ENCODE measurements at places on chromosomes 2 and 18.

GRCh38 chr2:160345071-160345764 is 145.1 kb upstream of the ITGB6 start:
- DNase-seq: no peak

DNA sequence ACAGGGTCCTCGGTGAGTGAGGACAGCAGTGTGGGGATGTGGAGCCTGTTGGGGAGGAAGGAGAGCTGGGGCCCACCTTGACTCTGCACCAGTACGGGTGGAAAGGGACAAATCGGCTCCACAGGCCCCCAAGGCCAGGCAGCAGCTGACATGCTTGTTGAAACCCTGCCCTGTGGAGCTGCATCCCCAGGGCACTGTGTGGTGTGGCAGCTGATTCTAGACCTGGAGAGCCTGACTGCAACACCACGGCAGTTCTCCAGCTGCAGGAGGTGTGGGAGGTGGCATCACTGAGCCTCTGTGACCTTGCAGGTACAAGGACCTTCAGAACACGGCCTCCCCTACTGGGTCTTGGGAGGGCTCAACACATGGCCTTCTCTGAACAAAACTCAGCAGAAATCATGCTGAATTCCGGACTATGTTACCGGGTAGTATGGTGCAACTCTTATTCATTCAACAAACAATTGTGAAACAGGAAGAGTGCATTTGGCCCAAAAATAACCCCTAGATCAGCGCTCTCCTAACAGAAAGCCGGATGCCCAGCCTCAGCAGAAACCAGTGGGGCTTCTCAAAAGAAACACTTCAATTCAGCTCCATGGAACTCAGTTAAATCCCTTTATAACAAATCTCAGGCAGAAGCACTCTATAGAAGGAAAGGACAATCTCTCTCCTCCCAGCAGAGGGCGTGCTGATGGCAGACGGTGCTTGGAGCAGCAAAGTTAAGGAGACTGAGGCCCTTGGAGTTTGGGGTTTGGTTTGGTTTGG is 104.4 kb upstream of the SALL3 start:
- DNase-seq: no peak

DNA sequence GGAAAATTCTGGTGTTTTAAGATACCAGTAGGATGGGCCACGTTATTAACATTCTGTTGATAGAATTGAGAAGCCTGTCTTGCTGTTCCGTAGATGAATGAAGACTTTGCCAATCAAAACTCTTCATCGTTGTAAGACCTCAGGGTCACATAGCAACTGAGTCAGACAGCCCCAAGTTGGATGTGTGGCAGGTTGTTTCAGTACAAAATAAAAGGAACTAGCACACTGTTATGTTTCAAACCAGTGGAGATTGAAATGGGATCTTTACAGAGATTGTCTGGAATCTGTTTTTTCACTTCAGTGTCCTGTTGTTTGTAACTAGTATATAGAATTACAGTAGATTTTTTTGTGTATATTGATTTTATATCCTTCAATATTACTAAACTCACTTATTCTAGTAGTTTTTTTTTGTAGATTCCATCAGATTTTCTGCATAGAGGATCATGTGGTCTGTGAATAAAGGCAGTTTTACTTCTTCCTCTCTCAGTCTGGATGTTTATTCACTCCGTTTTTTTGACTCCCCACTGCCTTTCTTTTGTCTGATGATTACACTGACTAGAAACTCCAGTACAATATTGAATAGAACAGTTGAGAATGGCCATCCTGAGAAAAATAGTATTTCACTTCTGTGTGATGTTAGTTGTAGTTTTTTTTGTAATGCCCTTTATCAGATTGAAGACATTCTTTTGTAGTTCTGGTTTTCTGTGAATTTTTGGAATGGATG is 22.7 kb downstream of the EPC2 start:
- DNase-seq: no peak

DNA sequence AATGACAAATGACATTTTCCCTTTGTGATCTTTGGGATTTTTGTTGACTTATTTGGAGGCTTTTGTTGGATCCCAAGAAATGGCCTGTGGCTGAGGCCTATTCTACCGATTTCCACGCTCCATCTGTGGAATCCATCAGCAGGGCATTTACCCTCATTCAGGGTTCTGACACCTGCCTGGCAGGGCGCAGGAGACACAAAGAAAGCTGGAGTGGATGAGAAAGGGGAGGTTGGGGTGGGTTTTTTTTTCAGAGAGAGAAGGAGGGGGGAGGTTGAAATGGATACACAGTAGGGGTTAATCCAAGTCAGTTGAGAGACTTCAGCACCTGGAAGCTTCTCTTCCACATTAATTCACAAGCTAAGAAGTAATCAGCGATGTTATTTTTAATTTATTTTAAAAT is 59.7 kb downstream of the PAX3 start:
- DNase-seq: no peak

- DNase-seq: no peak
Measured at GRCh38 chr2:56589835-56590234, 406.0 kb downstream of the CCDC85A start.

GRCh38 chr2:231533777-231534125 is 3.5 kb upstream of the NMUR1 start:
- no peak for DNase-seq

DNA sequence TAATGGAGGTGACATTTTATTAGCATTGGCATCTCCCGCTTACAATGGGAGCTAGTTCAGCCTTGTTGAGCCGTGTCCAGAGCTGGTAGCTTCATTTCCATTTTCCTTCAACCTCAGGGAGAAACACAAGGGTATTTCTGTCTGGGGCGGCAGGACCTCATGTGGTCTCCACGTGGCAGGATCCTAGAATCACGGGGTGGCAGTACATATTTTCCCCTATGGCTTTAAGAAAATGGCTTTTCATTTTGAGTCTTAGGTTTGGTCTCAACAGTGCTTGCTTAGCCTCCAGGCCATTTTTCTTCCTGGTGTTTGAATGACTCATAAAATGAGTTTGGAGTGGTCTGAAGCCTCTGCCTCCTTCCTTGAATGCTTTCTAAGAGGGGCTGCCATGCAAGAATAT is 20.3 kb downstream of the CABLES1 start:
- DNase-seq: no peak
